ENCODE measurements at places on chromosomes 3 and 15. TPM values are rescaled to one million over a fixed set of nuclear protein-coding genes. Genes with fewer than 3 reads are reported as not detected.

The PLCB2 gene
- total RNA-seq = 196 TPM

The THPO gene
- not detected for total RNA-seq

The FAM81A gene
- 0.73 TPM for total RNA-seq

The GXYLT2 gene
- total RNA-seq = not detected

The STAB1 gene
- total RNA-seq = 0.02 TPM

The UBL7 gene
- 52.2 TPM for total RNA-seq

The RARB gene
- total RNA-seq = not detected

The TOPBP1 gene
- total RNA-seq = 95.1 TPM

GRCh38 chr3:42936157-42936981 is 30.4 kb downstream of the ZNF662 start:
- peak overlapping the region; percentile 61 for H3K27ac ChIP-seq
- peaks cover 20% of the 10 kb centered on the region for H3K4me1 ChIP-seq
- DNase-seq = no peak

- H3K36me3 ChIP-seq = peaks cover 6% of the 10 kb centered on the region
- DNase-seq = no peak
- H3K27me3 ChIP-seq = peaks cover 25% of the 10 kb centered on the region
- H3K27ac ChIP-seq = no peak overlapping the region
- H3K4me1 ChIP-seq = peaks cover 25% of the 10 kb centered on the region
These were observed 2.5 kb upstream of the GPR176 start for GRCh38 chr15:39922462-39923092.

- H3K4me1 ChIP-seq = peaks cover 44% of the 10 kb centered on the region
- H3K4me3 ChIP-seq = no peak overlapping the region
These were observed 50.0 kb downstream of the RASGRP1 start for GRCh38 chr15:38514601-38515000.

GRCh38 chr15:76861815-76862397 is 43.2 kb downstream of the SCAPER start:
- DNase-seq = no peak
- H3K27ac ChIP-seq = no peak overlapping the region
- no peak overlapping the region for H3K4me3 ChIP-seq
- H3K36me3 ChIP-seq = peaks cover 5% of the 10 kb centered on the region

DNA sequence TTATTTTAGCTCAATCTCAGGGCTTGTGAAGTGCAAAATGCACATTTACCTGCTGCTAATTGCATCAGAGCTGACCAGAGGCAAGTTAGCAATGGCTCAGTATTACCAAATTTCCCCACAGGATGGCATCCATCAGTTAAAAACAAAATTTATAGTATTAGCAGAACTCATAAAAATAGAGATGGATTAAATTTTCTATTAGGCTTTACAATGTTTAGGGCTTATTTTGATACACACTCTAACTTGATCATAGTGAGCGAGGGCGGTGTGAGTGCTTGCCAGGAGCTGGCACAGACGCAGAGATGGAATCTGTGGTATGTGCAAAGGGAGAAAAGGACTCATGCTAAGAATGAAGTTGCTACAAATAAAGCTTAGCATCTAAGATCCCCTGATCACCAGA is 241.0 kb downstream of the NSUN3 start:
- no peak overlapping the region for H3K4me3 ChIP-seq
- H3K27me3 ChIP-seq = no peaks in the 10 kb centered on the region
- DNase-seq = no peak
- no peaks in the 10 kb centered on the region for H3K36me3 ChIP-seq
- H3K27ac ChIP-seq = no peak overlapping the region
- no peaks in the 10 kb centered on the region for H3K4me1 ChIP-seq

DNA sequence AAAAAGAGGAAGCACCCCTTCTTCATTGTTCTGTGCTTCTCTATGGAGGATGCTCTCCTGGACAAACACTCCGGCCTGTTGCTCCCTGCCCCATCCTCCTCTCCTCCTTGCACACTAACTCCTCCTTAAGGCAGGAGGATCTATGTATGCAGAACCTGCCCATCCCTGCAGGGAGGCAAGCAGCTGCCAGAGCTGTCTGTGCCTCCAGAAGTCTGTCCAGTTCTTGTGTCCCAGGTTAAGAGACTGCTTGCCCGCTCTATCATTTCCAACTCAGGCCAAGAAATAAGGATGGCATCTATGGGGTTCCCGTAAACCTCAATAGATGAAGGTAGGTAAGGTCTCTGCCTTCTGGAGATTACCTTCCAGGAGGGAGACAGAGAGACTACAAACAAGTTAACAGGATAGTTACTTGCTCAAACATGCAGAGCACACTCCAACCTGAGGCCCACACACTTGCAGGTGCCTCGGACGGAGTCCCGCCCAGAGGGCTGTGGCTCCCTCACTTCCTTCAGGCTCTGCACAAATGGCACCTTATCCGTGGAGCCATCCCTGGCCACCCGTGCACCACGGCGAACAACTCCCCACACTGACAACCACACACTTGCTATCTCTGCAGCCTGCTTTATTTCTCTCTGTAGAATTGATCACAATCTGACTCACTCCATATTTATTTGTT is 6.9 kb downstream of the XXYLT1 start:
- no peak for DNase-seq
- no peaks in the 10 kb centered on the region for H3K27me3 ChIP-seq
- peaks cover 35% of the 10 kb centered on the region for H3K4me1 ChIP-seq
- peaks cover 3% of the 10 kb centered on the region for H3K36me3 ChIP-seq
- no peak overlapping the region for H3K27ac ChIP-seq
- H3K4me3 ChIP-seq = no peak overlapping the region

DNA sequence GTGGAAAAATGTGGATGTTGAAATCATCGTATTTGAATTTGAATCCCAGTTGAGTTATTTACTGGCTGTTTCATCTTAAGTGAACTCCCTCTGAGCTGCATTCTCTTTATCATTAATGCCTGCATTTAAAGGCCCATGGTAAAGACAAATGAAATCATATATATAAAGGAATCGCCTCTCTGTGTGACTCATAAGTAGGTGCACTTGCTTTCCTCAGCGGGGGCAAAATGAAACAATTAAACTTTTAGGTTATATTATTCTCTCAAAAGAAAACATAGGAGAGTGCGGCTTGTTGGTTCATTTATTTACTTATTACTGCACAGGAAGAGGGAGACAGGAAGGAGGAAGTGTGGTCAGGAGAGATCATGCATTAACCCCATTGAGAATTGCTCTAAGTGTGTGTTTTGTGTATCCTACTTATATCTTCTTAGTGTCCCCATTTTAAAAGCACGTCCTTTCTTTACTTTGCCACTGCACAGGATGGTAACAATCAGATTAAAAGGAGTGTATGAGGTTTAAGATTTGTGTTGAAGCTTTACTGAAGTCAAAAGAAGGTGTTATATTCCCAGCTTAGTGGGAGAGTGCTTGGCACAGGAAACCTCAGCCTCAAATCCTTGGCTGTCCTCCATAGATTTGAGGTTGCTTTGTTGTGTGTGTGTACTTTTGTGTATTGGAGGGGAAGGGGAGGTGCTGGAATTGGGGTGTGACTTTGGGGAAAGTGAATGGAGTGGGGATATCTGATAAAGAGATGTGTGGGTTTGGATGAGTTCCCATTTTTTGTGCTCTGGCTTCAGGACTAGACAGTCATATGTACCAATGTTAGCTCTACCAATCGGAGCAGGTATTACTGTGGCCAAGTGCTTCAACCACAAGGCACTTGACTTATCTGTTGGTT is 595.8 kb upstream of the NR2F2 start:
- DNase-seq = no peak
- peaks cover 13% of the 10 kb centered on the region for H3K4me1 ChIP-seq
- H3K27ac ChIP-seq = peak overlapping the region; percentile 38
- H3K27me3 ChIP-seq = peaks cover 5% of the 10 kb centered on the region

DNA sequence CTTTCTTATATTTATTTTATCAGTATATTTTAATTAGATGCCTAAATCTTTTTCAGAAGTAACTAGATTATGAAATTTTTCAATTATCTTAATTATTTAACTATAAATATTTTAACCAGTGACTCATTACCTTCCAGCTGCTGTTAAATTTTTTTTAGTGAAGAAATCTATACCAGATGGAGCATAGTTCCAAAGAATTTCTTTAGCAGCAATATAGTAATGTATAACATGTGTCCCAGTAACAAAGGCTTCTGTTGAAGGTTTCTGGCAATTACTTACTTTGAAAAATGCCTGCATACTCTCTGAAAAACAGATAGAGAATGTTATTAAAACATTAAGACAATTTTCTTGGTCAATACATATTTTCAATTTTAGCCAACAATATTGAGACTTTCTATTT is 45.1 kb upstream of the CP start:
- DNase-seq = no peak
- H3K4me1 ChIP-seq = no peaks in the 10 kb centered on the region
- no peak overlapping the region for H3K27ac ChIP-seq

DNA sequence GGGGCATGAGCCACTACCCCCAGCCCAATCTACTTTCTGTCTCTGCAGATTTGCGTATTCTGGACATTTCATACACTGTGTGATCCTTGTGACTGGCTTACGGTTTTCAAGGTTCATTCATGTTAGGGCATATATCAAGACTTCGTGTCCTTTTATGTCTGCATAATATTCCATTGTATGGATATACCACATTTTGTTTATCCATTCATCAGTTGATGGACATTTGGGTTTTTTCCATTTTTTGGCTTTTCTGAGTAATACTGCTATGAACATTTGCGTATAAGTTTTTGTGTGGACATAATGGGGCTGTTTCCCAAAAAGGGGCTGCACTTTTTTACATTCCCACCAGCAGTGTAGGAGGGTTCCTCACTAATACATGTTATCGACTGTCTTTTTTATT is 106.6 kb downstream of the PDE8A start:
- DNase-seq = no peak
- H3K4me1 ChIP-seq = no peaks in the 10 kb centered on the region
- no peak overlapping the region for H3K27ac ChIP-seq
- H3K4me3 ChIP-seq = no peak overlapping the region
- H3K36me3 ChIP-seq = peaks cover 17% of the 10 kb centered on the region

- H3K4me1 ChIP-seq = no peaks in the 10 kb centered on the region
- DNase-seq = no peak
- no peaks in the 10 kb centered on the region for H3K36me3 ChIP-seq
- H3K27me3 ChIP-seq = peaks cover 4% of the 10 kb centered on the region
These were observed 134.4 kb downstream of the MYLK start for GRCh38 chr3:123749711-123750110.

DNA sequence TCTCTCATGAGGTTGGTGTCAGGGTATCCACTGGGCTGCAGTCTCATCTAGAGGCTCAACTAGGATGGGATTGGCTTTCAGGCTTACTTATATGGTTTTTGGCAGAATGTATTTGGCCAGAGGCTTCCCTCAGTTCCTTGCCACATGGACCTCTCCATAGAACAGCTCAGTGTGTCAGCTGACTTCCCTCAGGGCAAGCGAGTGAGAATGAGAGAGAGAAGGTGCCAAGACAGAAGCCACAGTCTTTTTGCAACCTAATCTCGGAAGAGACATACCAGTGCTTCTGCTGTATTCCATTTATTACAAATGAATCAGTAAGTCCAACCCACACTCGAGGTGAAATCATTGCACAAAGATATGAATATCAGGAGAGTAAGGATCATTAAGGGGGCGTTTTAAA is 129.2 kb downstream of the CCNL1 start:
- H3K27me3 ChIP-seq = peaks cover 31% of the 10 kb centered on the region
- no peak overlapping the region for H3K4me3 ChIP-seq
- peaks cover 6% of the 10 kb centered on the region for H3K4me1 ChIP-seq
- DNase-seq = no peak

GRCh38 chr15:69530991-69531664 is 78.5 kb downstream of the RPLP1 start:
- no peaks in the 10 kb centered on the region for H3K36me3 ChIP-seq
- H3K27ac ChIP-seq = no peak overlapping the region
- no peaks in the 10 kb centered on the region for H3K4me1 ChIP-seq
- H3K27me3 ChIP-seq = peaks cover 6% of the 10 kb centered on the region
- no peak overlapping the region for H3K4me3 ChIP-seq

DNA sequence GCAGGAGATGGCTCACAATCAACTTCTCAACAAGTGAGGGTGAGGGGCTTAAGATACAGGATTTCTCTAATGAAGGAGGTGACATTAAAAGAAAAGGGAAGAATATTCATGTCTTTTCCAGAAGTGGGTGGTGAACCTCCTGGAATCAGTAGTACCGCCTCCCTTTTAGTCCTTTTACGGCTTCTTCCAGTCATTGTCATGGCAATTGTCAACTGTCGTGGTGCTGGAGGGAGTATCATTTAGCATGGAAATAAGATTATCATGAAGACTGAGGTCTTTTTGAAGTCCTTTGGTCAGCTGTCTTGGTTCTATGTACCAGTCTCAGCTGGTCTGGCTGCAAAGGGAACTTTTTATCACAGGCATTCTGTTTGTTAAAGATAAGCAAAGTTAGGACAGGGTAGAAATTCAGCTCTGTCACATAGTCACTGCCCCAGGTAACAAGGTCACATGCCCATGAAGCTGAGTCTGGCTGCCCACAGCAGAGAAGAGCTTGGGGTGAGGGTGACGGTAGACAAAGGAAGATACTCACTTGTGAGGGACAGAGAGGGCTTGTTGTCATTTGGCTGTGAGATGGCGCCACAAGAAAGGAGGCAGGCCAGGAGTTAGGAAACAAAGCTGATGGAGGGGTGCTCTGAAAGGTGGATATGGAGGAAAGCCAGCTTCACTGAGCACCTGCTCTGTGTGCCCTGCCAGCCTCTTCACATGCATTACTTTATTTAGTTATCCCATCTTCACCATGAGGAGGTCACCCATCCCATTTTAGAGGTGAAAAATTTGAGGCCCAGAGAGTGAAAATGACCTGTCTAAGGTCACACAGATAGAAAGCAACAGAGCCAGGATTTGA is 228.2 kb upstream of the TRIM42 start:
- H3K36me3 ChIP-seq = no peaks in the 10 kb centered on the region
- DNase-seq = no peak
- no peaks in the 10 kb centered on the region for H3K4me1 ChIP-seq

DNA sequence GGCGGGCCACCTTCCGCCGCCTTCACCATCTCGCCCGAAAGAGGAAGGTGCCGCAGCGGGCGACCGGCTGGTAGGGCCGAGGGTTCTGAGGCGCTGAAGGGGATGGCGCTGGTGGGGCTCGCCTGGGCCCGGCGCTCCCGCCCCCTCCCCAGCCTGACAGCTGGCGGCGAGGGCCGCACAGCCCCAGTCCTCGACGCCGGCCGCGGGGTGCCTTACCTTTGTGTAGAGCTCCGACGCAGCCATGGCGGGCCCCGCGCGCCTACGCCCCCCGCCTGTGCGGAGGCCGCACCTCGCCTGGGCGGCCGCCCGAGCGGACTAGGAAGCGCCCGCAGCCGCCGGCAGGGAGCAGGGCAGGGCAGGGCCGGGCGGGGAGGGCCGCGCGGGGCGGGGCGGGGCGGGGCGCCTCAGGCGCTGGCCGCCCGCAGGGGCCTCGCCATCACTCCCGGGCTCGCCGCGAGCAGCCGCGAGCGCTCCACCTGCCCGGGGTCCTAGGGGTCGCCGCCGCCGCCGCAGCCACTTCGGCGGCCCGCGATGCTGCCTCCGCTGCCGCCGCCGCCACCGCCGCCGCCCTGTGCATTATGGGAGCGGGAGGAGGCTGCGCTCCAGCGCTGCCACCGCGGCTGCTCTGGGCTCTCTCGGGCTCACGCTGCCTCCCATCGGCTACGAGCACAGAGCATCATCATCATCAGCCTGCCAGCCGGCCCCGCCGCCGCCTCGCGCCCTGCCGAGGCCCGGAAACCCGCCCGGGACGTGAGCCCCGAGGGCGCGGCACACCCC is at the start of gene MYO5A:
MYO5A (minus strand) TSS at position 317 of the 777 bp plus-strand sequence; CDS start at position 243, 74 bp downstream.
- H3K4me1 ChIP-seq = peaks cover 22% of the 10 kb centered on the region
- peak; percentile 81 for DNase-seq
- H3K27me3 ChIP-seq = peaks cover 11% of the 10 kb centered on the region
- peaks cover 2% of the 10 kb centered on the region for H3K36me3 ChIP-seq

- peaks cover 8% of the 10 kb centered on the region for H3K4me1 ChIP-seq
- no peak for DNase-seq
These were observed 173.8 kb upstream of the TLE3 start for GRCh38 chr15:70271422-70272088.

- H3K27ac ChIP-seq = peak overlapping the region; percentile 100
- H3K4me1 ChIP-seq = peaks cover 43% of the 10 kb centered on the region
- H3K27me3 ChIP-seq = peaks cover 6% of the 10 kb centered on the region
- DNase-seq = peak; percentile 33
- H3K36me3 ChIP-seq = peaks cover 31% of the 10 kb centered on the region
- H3K4me3 ChIP-seq = peak overlapping the region; percentile 88
These were observed 750 bp downstream of the SLC33A1 start for GRCh38 chr3:155853214-155854140.

All from activated CD4-positive, alpha-beta T cell treated with anti-CD3 and anti-CD28 coated beads, Interleukin-2, amount 10 ng/mL, durations not matched to agents 7 days and 5 days (primary cell).